ENCODE measurements at places on chromosomes 7 and 10.

DNA sequence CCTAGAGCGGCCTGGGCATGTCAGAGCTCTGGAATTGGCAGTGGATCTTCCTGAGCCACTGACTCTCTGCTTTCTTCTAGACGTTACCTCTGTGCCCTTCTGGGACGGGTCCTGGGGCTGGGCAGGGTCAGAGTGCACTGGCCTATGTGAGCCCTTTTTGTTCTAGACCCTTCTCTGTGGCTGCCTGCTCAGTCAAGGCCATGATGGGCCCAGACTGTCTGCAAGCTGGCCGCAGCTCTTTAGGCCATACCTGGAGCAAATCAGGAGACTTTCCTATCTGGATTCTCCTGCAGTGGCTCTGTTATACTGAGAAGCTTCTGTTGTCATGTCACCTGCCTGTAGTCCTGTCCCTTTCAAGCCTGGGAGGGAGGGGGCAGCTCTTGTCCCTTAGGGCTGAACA lies 70.1 kb downstream of the ADCY1 start:
- DNase-seq: no peak

DNA sequence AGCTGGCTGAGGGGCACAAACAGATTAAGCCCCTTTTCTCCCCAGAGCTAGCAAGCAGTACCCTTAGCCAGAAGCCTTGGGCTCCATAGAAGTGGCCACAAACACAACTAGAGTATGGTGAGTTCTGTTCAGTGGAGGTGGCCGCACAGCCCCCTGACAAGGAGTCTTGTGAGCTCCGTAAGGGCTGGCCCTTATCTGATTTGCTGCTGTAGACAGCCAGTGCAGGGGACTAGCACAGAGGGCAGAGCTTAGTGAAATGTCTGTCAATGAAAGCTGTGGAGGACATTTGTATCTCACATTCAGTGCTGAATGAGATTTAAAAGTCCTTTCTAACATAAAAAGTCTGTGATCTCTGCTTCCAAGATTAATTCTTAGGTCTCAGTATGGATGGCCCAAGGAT lies 137.3 kb downstream of the AUTS2 start:
- DNase-seq: no peak

- DNase-seq: no peak
These were observed 2.0 kb upstream of the PANK1 start for GRCh38 chr10:89646889-89647657.

GRCh38 chr7:24503506-24503905 lies 69.7 kb upstream of the PALS2 start:
- DNase-seq: no peak

GRCh38 chr7:17319164-17320101 lies 21.0 kb downstream of the AHR start:
- DNase-seq: no peak

GRCh38 chr10:96695366-96695765 lies 24.9 kb downstream of the PIK3AP1 start:
- no peak for DNase-seq

GRCh38 chr10:5576780-5577624 lies 52.2 kb downstream of the CALML3 start:
- DNase-seq: no peak
